ENCODE measurements at places on chromosomes 1 and 21.
A peak's percentile ranks its signal among the peaks of the same experiment; 100 is the strongest.

GRCh38 chr1:169260478-169261151, 107.0 kb downstream of the NME7 start:
- DNase-seq: no peak

GRCh38 chr1:1250786-1251284, 4.3 kb upstream of the C1QTNF12 start:
- DNase-seq: no peak

DNA sequence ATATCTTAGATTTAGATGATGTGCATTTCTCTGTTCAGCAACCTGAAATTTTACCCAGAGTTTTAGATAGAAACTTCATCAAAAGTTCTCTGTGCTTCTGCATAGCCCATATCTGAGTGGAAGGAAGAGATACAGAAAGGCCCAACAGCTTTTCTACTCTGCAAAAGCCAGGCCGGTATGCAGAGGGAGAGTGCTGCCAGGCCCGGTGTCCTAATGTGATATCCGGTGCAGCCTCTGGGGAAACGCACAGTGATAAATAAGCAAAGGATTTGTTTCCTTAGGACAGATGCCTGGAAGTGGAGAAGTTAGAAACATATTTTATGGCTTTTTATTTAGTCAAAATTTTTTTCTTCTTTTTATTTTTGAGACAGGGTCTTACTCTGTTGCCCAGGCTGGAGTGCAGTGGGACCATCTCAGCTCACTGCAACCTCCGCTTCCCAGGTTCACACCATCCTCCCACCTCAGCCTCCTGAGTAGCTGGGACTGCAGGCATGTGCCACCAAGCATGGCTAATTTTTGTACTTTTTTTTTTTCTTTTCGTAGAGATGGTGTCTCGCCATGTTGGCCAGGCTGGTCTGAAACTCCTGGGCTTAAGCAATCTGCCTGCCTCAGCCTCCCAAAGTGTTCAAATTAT, 145.8 kb downstream of the PATJ start:
- DNase-seq: no peak

DNA sequence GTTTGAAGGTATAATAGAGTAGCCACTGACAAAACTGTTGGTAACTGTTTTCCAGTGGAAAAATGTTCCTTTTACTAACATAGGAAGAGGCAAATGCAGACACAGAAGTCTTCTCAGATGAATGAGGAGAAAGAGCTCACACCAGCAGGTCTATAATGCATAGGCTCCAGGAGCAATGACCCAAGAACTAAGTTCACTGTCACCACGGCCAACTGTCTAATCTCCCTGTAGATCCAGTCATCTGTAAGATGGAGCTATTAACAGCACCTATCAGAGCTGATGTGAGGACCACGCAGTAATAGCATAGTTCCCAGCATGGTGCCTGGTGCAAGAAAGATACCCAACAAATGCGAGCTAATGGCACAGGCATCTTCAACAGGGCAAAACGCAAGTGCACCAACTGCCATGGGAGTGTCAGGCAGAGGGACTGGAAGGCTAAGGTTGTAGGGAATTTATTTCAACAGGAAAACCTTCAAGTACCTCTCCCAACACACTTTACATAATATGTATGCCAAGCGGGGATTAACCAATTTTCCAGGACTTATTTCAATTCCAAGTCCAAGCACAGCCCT, 12.9 kb downstream of the GNB1 start:
- DNase-seq: no peak

DNA sequence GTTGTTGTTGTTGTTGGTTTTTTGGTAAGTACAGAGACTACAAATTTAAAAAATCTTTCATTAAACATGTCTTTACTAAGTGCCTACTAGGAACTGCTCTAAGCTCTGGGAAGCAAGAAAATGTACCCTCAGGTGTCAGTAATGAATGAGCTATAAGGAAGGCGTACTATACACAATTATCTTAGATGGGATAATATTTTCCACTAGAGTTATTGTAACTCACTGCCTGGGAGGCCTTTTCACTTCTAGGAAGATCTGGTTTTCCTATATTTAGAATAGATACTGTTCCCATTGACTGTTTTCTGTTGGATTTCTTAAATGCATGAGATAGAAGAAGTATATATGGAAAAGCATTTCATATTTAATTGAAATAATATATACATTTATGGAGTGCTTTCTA, 19.6 kb downstream of the CLIC4 start:
- DNase-seq: no peak

- DNase-seq: no peak
These were observed 1.0 kb downstream of the ANGEL2 start for GRCh38 chr1:213014642-213015041.

GRCh38 chr1:160222546-160222945, 17.4 kb downstream of the PEA15 start:
- no peak for DNase-seq

GRCh38 chr1:2258996-2259395, 30.9 kb downstream of the SKI start:
- DNase-seq: no peak

GRCh38 chr1:185733818-185734735, at the start of gene HMCN1:
Gene HMCN1 (plus strand): TSS chr1:185734391. CDS start chr1:185734780, 389 bp downstream.
- DNase-seq: peak; percentile 71

DNA sequence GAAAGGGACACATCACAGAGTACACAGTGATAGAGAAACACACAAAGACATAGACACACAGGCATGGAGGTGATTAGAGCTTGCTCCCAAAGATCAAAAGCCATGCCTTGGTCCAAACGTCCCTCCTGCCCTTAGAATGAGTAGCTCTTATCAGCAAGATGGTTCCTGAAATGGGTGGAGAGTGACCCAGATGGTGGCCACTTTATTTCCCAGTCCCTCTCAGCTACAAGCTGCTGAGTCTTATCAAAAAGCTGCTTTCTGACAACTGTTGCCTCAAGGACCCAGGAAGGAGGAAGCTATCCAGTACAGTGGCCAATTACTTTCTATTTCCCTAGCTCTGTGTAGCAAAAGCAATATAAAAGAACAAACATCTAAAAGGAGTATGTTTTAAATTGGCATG, 7.7 kb upstream of the CLCA1 start:
- DNase-seq: no peak

- DNase-seq: no peak
These were observed 19.7 kb downstream of the ARHGEF11 start for GRCh38 chr1:157025856-157026255.

- DNase-seq: no peak
These were observed 21.3 kb upstream of the TARBP1 start for GRCh38 chr1:234500269-234500668.

DNA sequence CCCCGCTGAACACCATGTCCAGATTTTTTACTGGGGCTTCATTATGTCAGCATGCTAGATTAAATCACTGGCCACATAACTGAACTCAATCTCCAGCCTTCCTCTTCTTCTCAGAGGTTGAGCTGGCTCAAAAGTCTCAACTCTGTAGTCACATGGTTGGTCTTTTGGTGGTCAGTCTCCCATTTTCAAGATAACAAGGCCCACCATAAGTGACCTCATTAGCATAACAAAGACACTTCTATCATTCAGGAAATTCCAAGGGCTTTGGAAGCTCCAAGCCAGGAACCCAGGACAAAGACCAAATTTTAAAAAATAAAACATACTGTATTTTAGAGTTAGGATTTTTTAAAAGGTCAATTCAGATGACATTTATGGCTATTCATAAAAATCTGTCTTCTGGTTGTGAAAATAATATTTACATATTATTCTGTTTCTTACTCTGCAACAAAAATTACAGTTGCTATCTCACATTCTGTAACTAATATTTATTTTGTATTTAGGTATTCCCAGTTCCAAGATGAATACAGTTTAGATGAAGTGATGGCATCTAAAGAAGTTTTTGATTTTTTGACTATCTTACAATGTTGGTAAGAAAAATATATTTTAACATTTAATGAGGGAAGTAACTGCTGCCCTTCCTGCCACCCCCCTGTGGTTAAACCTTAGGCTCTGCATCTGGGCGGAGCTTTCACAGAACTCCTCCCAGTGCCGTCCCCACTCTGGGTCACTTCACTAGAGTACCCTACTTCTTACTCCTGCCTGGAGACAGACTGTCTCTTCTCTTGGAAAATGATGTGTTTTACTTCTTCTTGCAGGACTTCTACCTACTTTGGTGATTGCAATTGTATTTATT, 49.3 kb downstream of the SCP2 start:
- DNase-seq: no peak

DNA sequence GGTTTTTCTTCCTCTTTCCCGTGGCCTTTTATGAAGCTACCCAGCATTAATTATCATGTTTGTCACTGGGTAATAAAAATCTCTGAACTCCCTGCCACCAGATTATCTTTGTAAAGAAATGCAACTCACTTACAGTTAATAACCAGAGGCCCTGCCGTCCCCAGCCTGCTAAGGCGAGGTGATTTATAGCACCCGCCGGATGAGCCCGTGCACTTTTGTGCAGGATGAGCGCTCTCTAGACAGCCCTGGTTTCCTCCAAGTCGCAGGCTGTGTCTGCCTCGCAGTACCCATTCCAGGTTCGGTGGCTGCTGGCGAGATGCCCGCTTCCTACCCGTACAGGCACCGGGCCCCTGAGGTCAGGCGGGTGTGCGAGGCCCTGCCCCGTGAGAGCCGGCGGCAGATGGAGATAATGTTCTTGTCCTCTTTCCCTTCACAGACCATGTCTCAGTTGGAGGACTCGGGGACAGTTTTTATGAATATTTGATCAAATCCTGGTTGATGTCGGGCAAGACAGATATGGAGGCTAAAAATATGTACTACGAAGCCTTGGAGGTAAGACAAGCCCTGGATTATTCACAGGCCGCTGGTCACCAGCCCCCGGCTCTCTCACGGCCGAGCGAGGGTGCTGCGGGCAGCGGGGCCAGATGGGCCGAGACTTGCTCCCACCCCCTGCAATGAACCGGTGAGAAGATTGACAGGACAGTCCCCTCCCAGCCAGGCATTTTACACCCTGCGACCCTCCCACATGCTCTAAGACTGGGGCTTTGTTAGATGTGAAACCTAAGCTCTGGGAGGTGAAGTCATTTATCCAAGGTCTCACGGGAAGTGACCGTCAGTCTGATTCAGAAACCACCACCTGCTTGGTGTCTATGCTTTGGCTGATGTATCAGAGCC, 28.5 kb upstream of the SELENON start:
- no peak for DNase-seq

GRCh38 chr1:190904091-190904695, 426.5 kb upstream of the BRINP3 start:
- DNase-seq: no peak

DNA sequence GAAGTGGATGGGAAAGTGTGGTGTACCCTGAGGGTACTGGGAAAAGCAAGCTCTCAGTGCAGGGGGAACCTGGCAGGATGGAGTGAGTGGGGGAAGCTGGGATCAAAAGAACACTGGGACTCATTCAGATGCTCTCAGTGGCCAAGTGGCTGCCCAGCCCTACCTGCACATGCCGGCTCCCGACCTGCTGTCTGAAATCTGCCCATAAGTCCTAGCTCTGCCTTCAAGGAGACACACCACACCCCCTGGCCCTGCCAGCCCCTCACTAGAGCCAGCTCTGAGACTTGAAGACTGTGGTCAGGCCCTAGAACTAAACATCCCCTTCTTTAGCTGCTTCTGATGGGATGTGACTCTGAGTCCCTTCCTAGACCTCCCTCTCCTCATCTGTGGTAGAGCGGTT, 2.2 kb downstream of the TMEM54 start:
- no peak for DNase-seq

DNA sequence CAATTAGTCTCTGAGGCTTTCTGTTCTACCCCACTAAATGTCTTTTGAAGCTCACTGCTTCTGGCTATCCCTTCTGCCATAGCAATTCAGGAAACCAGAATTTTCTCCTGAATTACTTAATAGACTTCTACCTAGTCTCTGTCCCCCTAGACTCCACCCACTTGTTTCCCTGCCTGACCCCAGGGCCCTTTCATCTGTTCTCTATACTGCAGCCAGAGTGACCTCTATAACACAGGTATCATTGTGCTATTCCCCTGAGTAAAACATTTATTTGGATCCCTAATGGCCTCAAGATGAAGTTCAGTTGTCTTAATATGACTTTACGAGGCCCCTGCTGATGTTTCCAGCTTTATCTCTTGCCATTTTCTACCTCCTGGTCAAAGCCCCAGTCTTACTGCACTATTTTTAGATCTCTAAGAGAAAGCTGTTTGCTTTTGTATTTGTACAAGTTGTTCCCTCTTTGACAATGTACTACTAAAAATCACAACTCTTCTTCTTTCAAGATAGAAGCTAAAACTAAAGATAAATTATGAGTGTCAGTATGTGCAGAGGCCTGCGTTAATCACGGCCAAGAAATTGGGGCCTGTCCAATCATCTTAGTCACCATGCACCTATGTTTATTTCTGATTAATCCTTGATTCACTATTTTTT, 54.5 kb downstream of the ATP1B1 start:
- DNase-seq: no peak

DNA sequence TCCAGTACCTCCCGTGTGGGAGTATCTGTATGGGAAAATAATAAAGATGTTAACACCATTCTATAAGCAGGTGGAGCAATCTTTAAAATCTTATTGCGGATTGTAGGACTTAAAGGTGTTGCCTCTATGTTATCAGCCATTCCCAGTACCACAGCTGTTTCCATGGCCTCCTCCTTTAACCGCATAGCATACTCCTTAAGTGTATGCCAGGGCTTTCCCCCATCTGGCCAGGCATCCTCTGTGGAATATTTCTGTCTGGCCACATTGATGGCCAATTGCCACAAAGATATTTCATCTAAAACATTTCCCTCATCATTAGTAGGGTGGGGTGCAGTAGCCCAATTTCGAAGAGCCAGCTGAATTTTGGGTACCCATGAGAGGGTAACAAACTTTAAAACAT, 7.3 kb upstream of the STUM start:
- DNase-seq: no peak

DNA sequence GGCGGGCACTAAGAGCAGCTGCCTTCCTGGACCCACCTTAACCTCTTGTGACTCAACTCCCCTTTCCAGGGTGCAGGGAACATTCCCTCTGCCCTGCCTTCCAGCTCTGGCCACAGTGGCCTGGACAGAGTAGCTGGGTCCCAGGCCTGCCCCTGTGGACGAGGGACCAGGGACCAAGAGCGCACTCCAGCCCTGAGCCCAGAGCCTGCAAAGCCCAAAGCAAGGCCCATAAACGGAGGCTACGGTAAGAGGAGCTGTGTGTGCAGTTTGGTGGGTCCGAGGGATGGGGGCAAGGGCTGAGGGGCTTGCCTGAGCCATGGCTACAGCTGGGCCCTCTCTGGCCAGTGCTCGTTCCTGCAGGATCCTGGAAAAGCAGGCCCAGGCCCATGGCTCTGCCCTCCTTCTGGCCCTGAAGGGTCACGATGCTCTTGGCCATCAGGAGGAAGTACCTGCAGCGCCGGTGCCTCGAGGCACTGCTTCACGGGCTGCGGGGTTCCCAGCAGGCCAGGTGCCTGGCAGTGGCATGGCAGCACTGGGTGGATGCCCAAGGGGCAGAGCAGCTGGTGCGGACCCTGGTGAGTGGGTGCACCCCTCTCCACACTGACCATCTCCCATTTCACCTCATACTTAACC, 17.8 kb downstream of the MTHFR start:
- DNase-seq: no peak

- DNase-seq: no peak
These were observed 52.4 kb downstream of the MIS18A start for GRCh38 chr21:32226444-32226843.

GRCh38 chr21:35244514-35244913, 195.4 kb upstream of the RUNX1 start:
- DNase-seq: no peak

GRCh38 chr1:202987922-202988583, 19.1 kb upstream of the TMEM183A start:
- DNase-seq: no peak

GRCh38 chr1:230820568-230820967, 47.8 kb downstream of the C1orf198 start:
- DNase-seq: peak; percentile 29

All from type B pancreatic cell (in vitro differentiated cells).